ENCODE measurements at places on chromosomes 2 and 18.

- DNase-seq, result no peak
These were observed 32.7 kb downstream of the ABI2 start for GRCh38 chr2:203360833-203361430.

GRCh38 chr2:157497638-157498314, 53.9 kb upstream of the CYTIP start:
- DNase-seq, result no peak

DNA sequence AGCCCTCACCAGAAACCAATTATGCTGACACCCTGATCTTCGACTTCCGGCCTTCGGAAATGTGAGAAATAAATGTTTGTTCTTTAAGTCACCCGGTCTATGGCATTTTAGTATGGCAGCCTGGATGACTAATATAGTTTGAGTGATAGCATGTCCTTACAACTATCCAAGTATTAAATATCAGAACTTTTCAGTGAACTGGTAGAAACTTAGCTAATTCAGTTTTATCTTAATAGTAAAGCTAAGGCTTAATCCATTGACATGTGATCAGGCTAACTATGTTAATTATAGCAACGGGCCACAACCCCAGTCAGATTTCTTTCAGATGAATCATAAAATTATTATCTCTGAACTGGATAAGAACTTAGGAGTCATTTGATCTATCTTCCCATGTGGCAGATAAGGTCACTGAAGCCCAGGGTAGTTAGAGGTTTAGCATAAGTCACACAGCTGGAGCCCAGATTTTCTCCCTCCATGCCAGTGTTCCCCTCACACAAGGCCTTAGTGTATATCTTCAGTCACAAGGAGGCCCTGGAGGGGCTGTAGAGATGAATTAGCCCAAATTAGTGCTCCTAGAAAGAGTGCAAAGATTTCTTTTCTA, 40.7 kb upstream of the UPP2 start:
- DNase-seq, result no peak

GRCh38 chr2:42928692-42929545, 136.5 kb upstream of the HAAO start:
- DNase-seq, result no peak

GRCh38 chr2:157946919-157947557, 70.9 kb upstream of the ACVR1 start:
- no peak for DNase-seq

- no peak for DNase-seq
These were observed 104.6 kb downstream of the PLEKHM3 start for GRCh38 chr2:207920721-207921120.

- DNase-seq, result no peak
These were observed 151.2 kb downstream of the PRPF40A start for GRCh38 chr2:152565884-152566727.

DNA sequence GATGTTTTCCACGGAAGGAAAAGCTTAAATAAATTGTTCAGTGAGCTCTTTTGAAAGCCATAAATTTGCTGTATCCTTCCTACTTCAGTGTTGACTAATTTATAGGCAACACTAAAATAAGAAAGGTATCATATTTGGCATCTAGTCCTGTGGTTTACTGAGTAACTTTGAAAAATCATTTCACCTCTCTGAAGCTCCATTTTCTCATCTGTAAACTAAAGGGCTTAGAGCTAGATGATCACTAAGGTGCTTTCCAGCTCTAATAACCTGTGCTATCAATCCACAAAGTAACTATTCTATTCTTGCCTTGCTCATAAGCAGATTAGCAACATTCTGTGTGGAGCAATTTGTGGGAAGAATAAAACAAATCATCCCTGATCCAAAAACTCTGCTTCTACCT, 3.6 kb upstream of the MYOM1 start:
- DNase-seq, result no peak

GRCh38 chr18:2316082-2316750, 255.1 kb downstream of the METTL4 start:
- no peak for DNase-seq

- no peak for DNase-seq
These were observed 4.8 kb upstream of the POU3F3 start for GRCh38 chr2:104849101-104849500.

- DNase-seq, result no peak
These were observed 214.8 kb downstream of the ZNF521 start for GRCh38 chr18:25137197-25137472.

All from activated naive CD4-positive, alpha-beta T cell (primary cell).